ENCODE measurements at places on chromosomes 7 and 10.
A peak's percentile ranks its signal among the peaks of the same experiment; 100 is the strongest.

GRCh38 chr7:155051355-155051754 is 18.8 kb upstream of the HTR5A start:
- no peak for DNase-seq

DNA sequence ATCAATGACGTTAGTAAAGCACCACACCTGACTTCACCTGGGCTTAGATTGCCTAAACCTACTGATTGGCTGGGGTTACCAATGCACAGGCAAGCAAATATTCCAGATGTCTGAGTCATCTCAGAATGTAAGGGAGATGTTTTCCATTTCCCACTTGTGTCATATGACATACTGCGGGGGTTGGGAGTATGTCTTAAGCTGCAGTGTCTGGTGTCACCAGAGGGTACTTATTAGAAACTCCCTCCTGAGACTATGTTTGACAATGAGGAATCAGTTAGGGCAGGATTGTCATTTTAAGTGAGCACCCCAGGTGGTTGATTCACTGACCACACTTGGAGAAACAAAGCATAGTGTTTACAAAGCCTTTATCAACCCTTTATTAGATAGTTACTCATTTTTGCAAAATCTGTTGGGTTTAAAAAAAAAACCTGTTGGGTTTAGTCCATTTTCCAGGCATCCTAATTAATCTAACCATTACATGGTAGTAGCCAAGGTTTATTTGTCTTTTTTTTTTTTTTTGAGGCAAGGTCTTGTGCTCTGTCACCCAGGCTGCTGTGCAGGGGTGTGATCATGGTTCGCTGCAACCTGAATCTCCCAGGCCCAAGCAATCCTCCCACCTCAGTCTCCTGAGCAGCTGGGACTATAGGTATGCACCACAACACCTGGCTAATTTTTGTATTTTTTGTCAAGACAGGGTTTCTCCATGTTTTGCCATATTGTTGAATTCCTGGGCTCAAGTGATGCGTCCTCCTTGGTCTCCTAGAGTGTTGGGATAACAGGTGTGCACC is 72.5 kb downstream of the CDK6 start:
- DNase-seq = no peak

DNA sequence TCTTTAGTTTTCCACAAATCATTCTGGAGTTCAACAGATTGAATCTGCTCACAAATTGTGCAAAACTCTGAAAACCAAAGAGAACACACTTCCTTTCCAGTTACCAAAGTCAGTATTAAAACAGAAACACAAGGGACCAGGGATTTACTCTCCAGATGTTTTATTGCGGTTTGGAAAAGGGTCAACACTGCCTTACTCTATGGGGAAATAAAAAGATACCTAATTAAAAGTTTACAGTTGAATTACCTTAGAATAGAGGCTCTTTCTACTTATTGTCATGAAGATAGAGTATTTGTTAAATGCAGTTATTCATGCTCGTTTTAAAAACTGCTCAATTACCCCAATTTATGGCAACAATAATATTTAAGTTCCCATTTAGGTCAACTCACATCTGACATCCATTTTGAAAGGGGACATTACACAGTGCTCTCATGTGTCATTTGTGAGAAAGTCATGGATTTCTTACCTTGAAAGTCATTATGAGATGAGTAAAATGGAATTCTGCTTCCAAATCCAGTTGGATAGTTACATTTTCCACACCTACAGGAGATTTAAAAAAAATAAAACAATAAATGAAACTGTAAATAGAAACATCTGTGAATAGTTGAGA is 8.4 kb downstream of the LAMB1 start:
- DNase-seq = no peak

DNA sequence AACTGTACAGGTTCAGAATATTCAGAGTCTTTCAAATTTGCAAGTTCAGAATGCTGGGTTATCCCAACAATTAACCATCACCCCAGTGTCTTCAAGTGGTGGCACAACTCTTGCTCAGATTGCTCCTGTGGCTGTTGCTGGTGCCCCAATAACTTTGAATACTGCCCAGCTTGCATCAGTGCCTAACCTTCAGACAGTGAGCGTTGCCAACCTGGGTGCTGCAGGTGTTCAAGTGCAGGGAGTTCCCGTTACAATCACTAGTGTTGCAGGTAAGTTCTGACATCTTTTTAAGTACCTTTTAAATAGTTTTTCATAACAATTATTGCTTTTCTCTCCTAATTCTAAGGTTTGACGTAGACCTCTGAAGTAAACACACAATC is 2.7 kb downstream of the SP4 start:
- no peak for DNase-seq

GRCh38 chr7:30062587-30062986 is 34.4 kb downstream of the PLEKHA8 start:
- DNase-seq = no peak

GRCh38 chr10:68950598-68950997 is 5.4 kb upstream of the DDX21 start:
- DNase-seq = no peak

- DNase-seq = no peak
Measured at GRCh38 chr7:4749798-4750197, 25.6 kb upstream of the AP5Z1 start.

GRCh38 chr10:112967200-112967599 is 17.2 kb downstream of the TCF7L2 start:
- DNase-seq = no peak

DNA sequence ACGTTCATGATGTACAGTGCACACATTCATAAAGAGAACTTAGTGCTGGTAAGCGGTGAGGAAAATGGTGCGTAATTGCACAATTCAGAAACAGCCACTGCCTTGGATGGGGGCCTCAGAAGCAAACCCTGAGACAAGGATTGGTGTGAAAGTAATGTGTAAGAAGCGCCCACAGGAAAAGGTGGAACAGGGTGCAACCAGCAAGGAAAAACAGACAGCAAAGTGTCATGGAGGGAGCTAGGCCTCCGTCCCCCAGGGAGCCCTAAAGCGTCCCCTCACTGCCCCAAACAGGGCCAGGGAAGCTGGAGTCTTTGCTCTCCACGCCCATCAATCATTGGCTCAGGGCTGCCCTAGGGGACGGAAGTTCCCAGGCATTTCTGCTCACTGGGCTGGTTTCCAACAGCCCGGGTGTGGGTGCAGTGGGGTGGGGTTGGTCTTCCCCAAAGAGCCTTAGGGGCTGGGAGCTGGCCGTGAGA is 9.6 kb upstream of the C10orf105 start:
- no peak for DNase-seq

- no peak for DNase-seq
Measured at GRCh38 chr7:46671108-46671769, 750.2 kb upstream of the IGFBP3 start.

- DNase-seq = no peak
Measured at GRCh38 chr10:73465978-73466726, 29.7 kb downstream of the PPP3CB start.

GRCh38 chr7:341841-342638 is 52.1 kb downstream of the FOXL3 start:
- DNase-seq = no peak

GRCh38 chr7:16189026-16189715 is 232.2 kb downstream of the CRPPA start:
- DNase-seq = no peak

- DNase-seq = peak; percentile 84
Measured at GRCh38 chr10:77391605-77392235, 245.9 kb downstream of the KCNMA1 start.

DNA sequence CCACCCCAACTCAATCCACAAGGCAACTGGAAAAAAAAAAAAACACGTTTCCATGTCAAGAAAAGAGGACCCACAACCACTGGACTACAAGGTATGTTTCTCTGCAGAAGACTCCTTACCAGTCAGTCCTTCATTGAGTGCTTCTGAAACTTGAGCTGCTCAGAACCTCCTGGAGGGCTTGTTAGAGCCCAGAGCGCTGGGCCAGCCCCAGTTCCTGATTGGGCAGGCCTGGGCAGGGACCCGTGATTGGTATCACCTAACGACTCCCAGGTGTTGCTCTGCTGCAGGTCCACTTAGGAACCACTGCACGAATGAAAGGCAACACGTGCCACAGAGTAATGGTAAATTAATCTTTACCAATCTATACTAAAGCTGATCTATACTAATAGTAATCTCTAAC is 473 bp upstream of the CCDC201 start:
- DNase-seq = no peak

DNA sequence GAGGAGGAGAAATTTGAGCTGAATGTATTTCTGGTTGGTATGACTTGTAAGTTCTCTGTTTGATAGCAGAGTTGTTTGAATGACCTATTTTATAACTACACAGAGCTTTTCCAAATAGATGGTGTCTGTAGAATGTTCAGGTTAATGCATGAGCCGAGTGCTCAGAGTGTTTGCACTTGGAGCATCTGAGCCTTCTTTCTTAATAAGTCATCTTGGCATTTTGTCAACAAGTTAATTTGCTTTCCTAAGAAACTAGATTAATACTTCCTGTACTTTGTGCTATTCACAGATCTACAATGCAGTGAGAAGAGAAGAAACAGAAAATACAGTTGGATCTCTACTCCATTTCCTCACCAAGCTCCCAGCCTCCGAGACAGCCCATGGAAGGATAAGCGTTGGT is 138.2 kb downstream of the PLCE1 start:
- no peak for DNase-seq

- no peak for DNase-seq
Measured at GRCh38 chr10:681670-682318, 7.7 kb downstream of the DIP2C start.

DNA sequence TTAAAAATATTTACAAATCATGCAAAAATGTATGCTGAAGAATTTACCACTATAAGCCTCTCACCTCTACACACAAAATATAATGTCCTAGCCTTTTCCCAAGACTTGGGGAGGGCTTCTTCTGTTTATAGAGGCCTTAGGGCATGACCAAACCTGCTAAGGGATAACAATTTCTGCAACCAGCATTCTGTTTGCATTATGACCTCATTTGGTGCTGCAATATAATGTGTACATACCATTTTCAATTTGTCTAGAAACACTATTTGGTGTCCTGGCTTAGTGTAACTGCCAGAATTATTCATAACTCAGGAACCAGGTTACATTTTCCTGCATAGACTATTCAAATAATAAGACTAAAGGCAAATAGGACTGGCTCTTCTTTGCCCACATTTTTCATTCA is 446.6 kb upstream of the SORCS1 start:
- DNase-seq = no peak

- DNase-seq = no peak
Measured at GRCh38 chr7:70660154-70660818, 471.7 kb upstream of the GALNT17 start.

DNA sequence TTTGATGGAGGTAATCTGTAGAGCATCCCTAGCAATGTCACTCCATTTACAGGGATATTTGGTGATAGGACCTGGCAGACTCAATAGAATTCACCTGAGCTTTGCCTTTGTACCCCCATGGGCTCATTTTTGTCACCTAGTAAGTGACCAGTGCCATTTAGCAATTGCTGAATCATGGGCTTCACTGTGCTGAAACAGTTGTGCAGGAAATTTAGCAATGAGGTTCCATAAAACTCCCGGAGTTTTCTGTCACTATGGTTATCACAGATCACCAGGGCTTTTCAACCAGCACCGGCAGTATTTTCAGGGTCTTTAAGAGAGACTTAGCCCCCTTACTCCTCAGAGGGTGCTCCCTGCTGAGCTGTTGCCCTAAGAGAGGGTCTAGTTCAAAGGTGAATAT is 40.2 kb downstream of the FAS start:
- no peak for DNase-seq

- DNase-seq = no peak
Measured at GRCh38 chr10:119222966-119223386, 15.6 kb downstream of the GRK5 start.

DNA sequence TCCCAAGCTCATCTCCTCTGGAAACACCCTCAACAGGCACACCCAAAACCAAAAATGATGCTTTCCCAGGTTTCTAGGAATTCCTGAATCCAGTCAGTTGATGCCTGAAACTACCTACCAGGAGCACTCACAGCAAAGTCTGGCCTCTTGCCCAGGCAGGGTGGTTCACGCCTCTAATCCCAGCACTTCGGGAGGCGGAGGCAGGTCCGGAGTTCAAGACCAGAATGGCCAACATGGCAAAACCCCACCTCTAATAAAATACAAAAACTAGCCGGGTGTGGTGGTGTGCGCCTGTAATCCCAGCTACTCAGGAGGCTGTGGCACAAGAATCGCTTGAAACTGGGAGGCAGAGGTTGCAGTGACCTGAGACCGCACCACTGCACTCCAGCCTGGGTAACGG is 1.9 kb downstream of the MAD1L1 start:
- DNase-seq = no peak

GRCh38 chr10:78777867-78778266 is 290.9 kb upstream of the ZMIZ1 start:
- DNase-seq = no peak

DNA sequence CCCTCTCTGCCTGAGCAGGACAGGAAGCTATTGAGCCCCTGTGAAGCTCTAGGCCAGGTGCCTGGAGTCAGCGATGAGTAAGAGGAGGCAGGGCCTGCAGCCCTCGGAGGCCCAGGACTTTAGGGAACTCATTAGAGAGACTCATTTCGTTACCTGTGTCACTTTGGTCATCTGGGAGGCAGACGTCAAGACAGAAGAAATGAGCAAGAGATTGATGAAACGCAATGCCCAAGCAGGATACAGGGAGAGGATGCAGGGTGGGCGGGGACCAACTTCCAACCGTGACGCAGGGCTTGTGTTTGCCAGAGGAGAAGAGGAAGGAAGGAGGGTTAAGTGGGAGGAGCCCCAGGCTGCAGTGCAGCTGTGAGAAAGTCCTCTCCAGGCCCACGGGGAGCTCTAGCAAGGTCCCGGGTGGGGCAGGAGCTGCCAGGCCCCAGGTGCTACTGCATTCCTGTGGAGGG is 26.4 kb upstream of the GNA12 start:
- DNase-seq = no peak

- no peak for DNase-seq
Measured at GRCh38 chr7:42020061-42020460, 216.9 kb downstream of the GLI3 start.

DNA sequence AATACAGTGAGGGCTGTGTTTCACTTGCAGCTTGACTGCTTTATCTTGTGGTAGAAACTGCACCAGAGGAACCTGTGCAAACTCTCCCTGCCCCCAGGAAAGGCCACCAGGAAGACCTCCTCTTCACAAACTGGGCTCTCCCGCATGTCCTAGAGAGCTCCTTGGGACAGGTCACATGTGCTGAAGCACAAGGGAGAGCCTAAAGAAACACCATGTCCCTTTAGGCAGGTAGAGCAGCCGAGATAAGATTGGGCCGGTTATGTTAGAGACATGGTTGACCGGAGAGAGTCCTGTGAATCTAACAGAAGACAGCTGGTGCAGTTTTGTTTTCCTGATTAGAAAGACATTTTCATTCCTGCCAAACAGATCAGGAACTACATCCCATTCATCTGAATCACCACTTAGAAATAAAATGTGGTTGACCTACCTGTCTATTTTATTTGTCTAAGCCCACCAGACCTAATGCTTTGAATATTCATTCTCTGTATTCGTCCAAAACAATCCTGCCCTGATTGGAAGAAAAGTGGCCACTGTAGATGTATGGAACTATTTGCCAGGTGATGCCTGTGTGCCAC is 224.1 kb downstream of the GLI3 start:
- DNase-seq = no peak

- DNase-seq = no peak
Measured at GRCh38 chr10:87092376-87092860, 2.2 kb downstream of the GLUD1 start.
